Uterine smooth muscle cell (primary cell): ENCODE measurements at places on chromosomes 6 and 20. TPM values are rescaled to one million over a fixed set of nuclear protein-coding genes. Genes with fewer than 3 reads are reported as not detected.

The APOM gene
- total RNA-seq, result 0.89 and 1.2 TPM in 2 replicates

The PTGIS gene
- 22.4 and 58.2 TPM in 2 replicates for total RNA-seq

The FAM209B gene
- total RNA-seq, result not detected in 2 replicates

The BFSP1 gene
- total RNA-seq, result 1.5 and 3.1 TPM in 2 replicates

The LTB gene
- 0.25 TPM in 1 of 2 replicates, not detected in the other for total RNA-seq
